DMS79 treated with DMSO at 0.1 percent for 48 hours (cell line): ENCODE measurements at places on chromosomes 7 and 10.

- DNase-seq = no peak
These were observed 141.3 kb downstream of the SKAP2 start for GRCh38 chr7:26723129-26723528.

DNA sequence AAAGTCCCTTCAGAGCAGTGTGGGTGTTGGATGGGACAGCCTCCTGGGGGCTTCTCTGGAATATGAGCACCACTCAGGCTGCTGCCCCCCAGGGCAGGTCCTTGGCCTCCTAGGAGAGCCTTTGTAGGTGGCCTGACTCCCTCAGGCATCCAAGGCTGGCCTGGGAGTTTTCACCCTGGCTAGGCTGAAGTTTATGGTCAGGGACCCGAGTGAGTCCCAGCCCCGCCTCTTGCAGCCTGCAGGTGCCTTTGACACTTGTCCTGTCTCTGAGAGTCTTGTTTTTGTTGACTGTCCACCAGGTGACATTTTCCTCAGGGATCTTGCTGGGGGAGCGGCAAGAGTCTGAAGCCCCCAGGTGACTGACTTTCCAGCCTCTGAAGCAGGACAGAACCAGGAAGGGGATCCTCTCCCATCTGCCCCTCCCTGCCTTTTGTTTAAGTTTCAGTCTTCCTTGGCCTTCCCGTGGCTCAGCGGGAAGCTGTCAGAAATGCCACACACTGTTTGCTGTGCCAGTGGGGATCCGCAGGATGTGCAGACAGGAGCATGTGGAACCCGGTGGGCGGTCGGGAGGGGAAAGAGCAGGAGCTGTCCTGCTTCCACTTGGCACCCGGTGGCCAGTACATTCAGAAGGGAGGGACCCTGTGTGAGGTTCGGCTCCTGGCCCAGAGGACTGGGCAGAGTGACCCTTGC, 59.5 kb downstream of the LRRC18 start:
- DNase-seq = no peak

- no peak for DNase-seq
These were observed 1.8 kb upstream of the MAGI2 start for GRCh38 chr7:79455173-79455790.

- DNase-seq = peak; percentile 7
These were observed 4.1 kb upstream of the TAS2R5 start for GRCh38 chr7:141785706-141786552.

DNA sequence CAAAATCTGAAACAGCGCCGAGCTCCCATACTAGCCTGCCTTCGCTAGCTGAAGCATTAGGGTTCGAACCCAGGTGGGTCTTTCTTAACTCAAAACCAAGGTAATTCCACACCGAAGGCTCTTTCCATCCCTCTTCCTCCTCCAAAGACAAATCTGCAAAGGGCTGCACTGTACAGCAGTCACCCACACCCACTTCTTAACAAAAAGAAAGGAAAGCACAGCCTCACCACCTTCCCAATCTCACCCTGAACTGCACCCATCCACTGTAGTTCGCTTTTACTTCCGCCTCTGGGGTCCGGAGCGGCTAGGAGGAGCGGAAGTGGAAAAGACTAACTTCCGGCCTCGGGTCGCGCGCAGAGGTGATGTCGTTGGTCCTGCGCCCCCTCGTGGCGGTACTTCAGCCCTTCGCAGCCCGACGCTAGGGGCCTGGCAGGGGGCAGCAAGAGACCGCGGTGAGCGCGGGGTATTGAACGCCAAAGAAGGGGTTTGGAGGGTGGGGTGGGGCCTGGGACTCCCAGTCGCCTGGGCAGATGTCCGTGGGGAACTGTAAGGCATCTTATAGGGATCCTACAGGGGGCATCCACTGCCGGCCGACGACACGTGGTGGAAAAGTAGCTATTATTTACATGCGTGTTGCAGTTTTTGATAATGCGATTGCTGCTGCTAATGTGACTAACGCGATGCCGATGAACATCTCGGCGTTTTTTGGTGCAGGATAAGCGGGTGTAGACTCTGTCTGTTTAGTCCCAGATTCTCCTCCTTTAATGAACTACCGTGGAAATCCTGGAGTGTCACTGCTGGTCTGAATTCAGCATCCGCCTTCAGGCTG, at the start of gene MTERF1:
Gene MTERF1, minus strand, starts transcription at position 290 of the 829 bp plus-strand sequence. CDS start 619 bp downstream, outside the sequence.
- DNase-seq = peak; percentile 93

DNA sequence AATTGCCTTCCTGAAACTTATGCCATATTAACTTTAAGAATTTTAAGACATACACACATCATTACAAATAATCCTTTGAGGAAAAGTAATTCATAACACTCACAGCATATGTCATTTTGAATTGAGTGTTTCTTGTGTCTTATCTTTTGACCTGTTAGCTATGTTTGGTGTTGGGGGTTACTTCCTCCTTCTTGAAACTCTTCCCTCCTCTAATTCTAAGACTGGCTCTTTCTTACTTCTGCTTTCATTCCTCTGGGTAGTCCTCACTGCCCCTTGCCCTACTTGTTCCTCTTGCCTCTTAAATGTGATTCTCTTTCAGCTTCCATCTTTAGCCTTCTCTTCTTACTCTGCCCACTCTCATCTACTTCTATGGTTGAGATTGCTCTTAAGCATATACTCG, 28.3 kb upstream of the PIP4K2A start:
- DNase-seq = no peak

DNA sequence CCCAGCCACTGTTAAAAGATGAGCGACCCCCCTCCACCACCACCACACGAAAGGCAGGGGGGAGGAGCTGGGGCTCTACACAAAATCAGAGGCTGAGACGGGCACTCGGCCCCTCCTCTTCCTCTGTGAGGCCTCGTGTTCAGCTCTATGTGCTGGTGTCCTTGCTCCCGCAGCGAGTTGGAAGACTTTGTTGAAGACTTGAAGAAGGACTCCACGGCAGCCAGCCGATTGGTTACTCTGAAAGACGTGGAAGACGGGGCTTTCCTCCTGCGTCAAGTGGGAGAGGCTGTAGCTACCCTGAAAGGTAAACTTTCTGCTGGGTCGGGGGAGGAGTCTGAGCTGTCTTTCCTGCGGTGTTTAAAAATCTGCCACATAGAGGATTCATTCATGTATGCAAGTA, 203.7 kb downstream of the ARHGAP21 start:
- no peak for DNase-seq

GRCh38 chr7:17118412-17118811, 180.0 kb upstream of the AHR start:
- no peak for DNase-seq

GRCh38 chr10:113791691-113792090, 40.2 kb downstream of the PLEKHS1 start:
- no peak for DNase-seq

DNA sequence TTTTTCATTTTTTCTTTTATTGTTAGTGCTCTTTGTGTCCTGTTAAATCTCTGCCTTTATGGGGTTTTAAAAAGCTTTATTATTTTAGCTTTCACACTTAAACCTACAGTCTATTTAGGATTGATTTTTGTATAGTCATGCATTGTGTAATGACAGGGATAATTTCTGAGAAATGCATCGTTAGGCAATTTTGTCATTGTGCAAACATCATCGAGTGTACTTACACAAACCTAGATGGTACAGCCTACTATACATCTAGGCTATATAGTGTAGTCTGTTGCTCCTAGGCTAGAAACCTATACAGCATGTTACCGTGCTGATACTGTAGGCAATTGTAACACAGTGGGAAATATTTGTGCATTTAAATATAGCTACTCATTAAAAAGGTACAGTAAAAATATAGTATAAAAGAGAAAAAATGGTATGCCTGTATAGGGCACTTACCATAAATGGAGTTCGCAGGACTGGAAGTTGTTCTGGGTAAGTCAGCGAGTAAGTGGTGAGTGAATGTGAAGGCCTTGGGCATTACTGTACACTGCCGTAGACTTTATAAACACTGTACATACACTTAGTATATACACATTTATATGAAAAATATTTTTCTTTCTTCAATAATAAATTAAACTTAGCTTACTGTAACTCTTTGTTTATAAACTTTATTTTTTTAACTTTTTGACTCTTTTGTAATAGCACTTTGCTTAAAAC, 16.0 kb downstream of the UBE2D1 start:
- DNase-seq = no peak

DNA sequence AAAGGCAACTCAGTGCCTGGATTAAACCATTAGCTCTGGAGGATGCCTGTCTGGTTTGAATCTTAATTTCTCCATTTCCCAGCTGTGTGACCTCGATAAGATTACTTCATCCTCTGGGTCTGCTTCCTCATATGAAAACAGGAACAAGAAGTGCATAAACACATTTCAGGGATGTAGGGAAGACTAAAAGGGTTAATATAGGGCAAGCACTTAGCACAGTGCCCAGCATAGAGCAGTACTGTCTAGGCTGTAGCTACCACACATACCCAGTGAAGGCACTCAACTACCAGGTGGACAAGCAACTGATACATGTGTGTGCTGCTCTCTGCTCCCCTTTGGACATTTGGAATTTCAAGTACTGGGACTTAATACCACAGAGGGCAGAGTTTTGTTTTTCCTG, 85.4 kb downstream of the KCNMA1 start:
- no peak for DNase-seq

GRCh38 chr10:127755753-127756152, 18.8 kb downstream of the FOXI2 start:
- DNase-seq = peak; percentile 8

- no peak for DNase-seq
These were observed 84.6 kb downstream of the ICA1 start for GRCh38 chr7:8177109-8177933.

DNA sequence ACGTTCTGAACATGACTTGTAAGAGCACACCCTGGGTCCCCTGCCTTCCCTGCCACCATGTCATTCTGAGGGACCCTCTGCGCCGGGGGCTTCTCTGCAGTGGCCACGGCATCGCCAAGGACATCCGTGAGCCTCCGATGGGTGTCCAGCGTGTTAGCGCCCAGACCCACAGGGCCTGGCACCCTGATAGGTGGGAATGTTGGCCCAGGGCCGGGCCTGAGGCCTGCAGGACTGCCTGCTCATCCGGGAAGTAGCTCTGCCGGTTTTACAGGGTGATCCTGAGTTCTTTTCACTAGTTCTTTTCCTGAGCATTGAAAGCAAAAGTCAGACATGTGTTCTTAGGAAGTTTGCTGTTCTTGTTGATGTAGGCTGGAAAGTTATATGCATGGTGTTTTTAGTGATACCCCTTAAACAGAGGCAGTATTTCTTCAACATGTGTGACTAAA, 54.5 kb downstream of the WDR37 start:
- no peak for DNase-seq

GRCh38 chr7:70481570-70482123, 650.3 kb upstream of the GALNT17 start:
- no peak for DNase-seq

DNA sequence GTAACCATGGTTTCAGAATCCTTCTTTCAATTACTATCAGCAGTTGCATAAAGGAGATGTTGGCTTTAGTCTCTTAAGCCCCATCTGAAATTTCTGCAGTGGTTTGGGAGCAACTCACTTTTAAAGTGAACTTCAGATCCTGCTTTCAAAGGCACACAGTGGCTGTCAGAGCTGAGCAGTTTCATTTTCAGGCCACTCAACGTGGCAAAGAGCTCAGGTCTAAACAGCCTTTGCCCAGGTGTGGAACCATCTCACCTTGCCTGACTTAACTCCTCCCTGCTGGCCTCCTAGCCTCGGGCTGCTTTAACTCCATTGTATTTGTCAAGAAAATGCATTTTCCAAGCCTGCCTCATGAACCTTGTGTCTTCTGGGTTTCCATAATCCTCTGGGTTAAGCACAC, 197.5 kb upstream of the KMT2E start:
- no peak for DNase-seq

- DNase-seq = no peak
These were observed 403.5 kb upstream of the RNF32 start for GRCh38 chr7:156236936-156237599.

- no peak for DNase-seq
These were observed 65.2 kb downstream of the CLRN3 start for GRCh38 chr10:127827354-127828140.

DNA sequence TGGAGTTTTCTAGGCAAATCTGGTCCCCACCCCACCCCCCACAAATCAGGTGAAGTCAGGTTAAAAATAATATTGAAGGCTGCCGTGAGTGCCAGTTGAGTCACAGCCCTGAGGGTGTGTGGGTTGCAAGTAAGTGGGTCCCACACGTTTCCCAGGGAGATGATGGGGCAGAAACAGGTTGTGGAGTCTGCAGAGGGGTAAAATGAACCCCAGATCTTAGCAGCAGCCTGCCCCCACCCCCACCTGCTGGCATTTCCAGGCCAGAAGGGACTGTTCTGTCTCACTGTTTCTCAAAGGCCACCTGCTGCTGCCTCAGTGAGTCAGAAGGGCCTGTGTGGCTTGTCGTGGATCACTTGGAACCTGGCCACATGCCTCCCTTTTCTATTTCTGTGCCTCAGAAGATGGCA, 59.8 kb upstream of the SMNDC1 start:
- DNase-seq = no peak

DNA sequence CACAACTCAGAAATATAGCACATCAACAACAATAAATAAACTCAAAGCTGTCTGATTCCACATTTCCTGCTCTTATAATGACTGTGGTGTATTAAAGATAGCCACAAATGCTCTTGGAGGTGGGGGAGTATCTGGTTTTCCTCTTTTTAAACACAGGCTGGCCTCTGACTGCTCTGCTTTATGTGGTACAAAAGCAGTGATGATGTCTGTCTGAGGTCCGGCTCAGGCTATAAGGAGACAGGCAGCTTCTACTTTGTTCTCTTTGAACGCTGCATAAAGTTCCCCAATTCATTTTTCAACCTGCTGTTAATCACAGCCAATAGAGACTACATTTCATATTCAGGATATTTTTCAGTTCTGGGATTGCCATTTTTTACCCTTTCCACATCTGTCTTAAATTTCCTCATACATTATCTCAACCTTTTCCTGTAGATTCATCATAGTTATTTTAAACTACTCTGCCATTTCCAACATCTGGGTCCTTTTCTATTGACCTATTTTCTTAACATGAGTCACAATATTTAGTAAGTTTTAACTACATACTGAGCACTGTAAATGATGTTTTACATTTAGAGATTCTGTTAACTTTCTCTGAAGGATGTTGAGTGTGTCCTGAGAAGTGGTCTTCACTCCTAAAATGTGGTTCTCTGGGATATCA, 64.9 kb downstream of the CRPPA start:
- no peak for DNase-seq

DNA sequence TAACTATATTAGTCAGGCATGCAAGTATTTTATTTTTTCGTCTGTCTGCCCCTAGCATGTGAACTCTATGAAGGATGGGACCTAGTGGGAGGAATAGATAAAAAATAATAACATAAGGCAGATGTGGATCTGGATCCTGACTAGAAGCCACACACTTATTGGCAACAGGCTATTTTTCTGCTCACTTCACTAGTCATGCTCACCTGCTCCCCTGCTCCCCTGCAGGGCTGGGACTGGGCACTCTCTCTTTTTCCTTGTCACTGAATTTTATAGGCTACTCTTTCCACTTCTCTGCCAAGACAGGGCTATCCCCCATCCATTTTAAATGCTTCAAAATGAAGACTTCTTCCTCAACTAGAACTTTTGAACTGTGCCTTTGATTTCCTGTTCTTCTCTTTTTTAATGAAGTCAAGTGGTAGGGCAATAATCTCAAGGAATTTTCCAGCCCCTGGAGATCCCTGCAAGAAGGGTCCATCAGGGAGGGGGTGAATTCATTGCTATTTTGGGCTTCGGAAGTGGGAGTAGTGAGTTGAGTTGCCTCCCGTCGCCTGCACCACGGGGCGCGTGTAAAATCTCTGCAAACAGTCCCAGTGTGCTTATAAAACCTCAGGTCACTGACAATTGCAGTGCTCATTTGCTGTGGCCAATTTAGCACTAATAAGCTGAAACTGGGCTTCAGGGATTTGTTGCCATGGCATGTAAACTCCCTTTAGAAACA, 156.7 kb upstream of the NPVF start:
- DNase-seq = peak; percentile 87

- DNase-seq = no peak
These were observed 55.9 kb upstream of the ADRB1 start for GRCh38 chr10:113987805-113988204.

GRCh38 chr7:155054761-155055160, 15.4 kb upstream of the HTR5A start:
- DNase-seq = no peak
